ENCODE measurements at places on chromosomes 12 and 14.

DNA sequence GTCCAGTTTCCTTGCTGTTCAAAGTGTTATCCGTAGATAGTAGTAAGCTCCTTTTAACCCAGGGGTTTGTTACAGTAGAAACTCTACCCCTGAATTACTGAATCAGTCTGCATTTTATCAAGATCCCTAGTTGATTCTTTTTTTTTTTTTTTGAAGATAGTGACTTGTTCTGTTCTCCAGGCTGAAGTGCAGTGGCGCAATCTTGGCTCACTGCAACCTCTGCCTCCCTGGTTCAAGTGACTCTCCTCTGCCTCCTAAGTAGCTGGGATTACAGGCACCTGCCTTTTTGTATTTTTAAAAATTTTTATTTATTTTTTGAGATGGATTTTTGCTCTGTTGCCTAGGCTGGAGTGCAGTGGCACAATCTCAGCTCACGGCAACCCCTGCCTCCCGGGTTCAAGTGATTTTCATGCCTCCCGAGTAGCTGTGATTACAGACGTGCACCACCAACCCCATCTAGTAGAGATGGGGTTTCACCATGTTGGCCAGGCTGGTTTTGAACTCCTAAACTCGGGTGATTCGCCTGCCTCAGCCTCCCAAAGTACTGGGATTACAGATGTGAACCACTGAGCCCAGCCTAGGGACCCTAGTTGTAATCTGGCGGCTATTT is 10.5 kb downstream of the LARP4 start:
- DNase-seq, result no peak

DNA sequence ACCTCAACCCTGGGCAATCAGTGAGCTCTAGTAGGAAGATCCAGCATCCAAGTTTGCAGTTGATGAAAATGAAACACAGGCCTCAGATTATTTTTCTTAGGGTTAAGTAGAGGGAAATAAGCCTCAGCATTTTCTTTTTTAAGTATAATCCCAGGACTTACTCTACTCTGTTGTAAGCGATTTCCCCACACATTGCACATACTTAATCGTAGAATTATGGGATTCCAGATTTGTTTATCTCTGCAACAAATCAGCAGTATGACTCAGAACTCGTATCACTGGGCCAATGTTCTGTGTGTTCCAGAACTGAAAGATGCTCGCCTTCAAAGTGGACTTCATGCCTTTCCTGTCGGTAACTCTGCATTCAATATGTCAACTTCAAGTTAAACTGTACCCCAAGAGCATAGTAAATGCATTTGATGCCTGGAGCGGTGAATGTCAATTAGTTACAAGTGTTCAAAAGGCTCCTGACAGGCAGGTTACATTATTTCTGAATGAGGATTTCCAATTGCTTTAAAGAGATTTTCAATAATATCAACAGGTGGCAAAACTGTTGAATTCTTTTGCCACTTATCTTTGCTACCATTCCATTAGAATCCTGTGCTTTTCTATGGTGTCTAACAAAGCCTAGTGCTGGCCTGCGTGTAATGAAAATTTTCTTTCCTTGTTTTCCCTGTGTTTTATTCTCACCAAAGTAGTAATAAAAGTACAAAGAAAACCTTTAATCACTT is 323.8 kb upstream of the SYT1 start:
- DNase-seq, result no peak

DNA sequence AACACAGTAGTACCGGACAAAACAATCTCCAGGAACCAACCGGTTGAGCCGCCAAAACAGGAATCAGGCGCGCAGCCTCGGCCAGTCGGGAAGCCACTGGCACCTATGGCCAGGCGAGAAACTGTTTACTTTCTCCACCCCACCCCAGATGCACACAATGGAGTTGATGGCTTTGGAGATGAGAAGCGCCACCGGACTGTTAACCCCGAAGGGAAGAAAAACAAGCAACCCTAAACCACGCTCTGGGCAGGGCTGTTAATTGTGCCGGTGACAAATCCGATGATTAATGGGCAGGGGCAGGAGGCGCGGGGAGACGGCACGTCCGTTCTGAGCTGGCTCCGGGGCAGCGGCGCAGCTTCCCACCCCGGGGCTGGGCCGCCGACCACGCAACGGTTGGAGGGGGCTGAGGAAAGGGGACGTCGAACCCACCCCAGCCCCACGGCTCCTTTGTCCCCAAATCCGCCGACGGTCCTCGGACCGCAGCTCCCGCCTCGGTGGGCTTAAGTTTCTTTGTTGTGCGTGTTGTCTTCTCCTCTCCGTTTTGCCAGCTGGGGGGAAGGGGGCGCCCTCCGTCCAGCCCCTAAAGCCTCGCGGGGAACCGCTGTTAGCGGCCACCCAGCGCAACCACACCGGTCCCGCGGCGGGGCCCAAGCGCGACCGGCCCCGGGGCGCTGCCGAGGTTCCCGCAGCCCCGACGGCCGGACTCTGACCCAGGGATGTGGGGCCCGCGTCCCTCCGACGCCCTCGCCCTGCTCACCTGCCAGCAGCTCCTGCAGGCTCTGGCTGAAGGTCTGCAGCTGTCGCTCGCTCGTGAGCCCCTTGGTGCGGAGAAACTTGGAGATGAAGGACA is 790 bp downstream of the BTG1 start:
- DNase-seq, result no peak

DNA sequence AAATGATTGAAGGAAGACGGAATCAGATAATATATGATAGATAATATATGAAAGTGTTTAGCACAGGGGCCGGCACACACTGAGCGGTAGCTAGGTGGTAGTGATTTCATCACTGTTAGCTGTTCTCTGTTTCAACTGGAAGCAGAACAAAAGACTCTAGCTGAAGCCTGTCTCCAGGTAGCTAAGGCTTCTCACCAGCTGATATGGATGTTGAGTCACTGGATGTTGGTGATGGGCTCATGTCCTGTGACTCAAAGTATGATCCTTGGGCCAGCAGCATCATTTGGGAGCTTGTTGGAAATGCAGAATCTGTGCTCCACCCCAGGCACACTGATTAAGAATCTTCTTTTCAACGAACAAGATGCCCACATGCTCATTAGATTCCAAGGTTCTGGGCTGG is 21.7 kb upstream of the KCNA5 start:
- no peak for DNase-seq

- DNase-seq, result no peak
Observed at GRCh38 chr14:100837805-100838350, 12.0 kb downstream of the MEG3 start.

DNA sequence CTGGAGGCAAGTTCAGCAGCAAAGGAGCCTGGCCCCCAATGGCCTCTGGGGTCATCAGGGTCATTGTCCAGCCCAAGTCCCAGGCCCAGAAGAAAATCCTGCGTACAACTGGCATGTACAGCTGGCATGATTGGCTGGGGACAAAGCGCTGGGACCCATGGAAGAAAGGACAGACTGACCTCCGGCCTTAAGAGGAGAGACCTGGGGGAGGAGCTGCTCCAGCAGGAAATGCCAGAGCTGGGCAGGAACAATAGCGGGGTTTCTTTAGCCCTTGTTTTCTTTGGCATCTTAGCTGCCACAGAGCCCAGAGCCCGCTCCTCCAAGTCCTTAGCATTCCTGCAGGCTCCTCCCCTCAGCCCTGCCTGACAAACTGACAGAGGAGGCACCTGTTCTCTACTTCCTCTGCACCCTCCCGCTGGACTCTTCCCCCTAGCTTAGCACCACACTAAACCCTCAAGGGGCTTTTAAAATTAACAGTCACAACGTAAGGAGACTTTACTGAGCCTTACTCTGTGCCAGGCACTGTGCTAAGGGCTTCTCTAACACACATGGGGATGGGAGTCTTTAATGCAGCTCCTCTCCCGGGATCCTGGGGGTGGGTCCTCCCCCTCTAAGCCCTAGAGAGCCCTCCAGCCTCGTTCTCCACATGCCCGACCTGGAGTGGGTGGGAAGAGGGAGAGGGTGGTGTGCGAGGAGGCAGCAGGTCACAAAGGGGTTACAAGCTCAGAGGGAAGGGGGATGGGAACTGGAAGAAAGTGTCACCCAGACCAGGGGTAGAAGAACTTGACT is 1.8 kb upstream of the AQP5 start:
- no peak for DNase-seq

DNA sequence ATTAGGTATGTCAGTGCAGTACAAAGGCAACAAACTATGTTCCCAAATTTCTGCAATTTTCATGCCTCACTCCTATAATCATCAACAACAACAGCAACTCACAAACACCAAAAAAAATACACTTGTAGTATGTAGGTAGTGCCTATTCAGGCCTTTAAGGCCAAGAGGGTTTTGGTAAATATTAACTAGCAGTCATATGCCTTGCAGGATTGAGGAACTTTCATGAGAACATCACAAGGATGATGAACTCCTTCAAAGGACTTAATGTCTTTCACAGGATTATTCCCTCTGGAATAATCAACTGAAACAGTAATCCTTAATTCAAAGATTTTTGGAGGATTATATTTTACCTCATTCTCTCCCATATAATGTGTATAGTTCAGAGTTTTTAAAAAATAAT is 293.8 kb downstream of the NOVA1 start:
- DNase-seq, result no peak

GRCh38 chr12:54991161-54991990 is 6.8 kb upstream of the TESPA1 start:
- DNase-seq, result no peak

- no peak for DNase-seq
Observed at GRCh38 chr14:80957613-80958012, 2.2 kb downstream of the TSHR start.

GRCh38 chr12:49557187-49557916 is 10.6 kb downstream of the MCRS1 start:
- no peak for DNase-seq

All from activated naive CD8-positive, alpha-beta T cell treated with anti-CD3 and anti-CD28 coated beads, Interleukin-2, amount 50 U/mL, for 16 hours (primary cell).